ENCODE measurements at places on chromosomes 2 and 18. TPM values are rescaled to one million over a fixed set of nuclear protein-coding genes. Genes with fewer than 3 reads are reported as not detected.

- DNase-seq = no peak
Measured at GRCh38 chr2:240905176-240905781, 857 bp upstream of the CROCC2 start.

GRCh38 chr2:218145124-218145523, 19.3 kb downstream of the CXCR2 start:
- DNase-seq = no peak

- no peak for DNase-seq
Measured at GRCh38 chr2:148796735-148797512, 78.1 kb upstream of the KIF5C start.

The FNDC4 gene
- total RNA-seq = 26.6 TPM

DNA sequence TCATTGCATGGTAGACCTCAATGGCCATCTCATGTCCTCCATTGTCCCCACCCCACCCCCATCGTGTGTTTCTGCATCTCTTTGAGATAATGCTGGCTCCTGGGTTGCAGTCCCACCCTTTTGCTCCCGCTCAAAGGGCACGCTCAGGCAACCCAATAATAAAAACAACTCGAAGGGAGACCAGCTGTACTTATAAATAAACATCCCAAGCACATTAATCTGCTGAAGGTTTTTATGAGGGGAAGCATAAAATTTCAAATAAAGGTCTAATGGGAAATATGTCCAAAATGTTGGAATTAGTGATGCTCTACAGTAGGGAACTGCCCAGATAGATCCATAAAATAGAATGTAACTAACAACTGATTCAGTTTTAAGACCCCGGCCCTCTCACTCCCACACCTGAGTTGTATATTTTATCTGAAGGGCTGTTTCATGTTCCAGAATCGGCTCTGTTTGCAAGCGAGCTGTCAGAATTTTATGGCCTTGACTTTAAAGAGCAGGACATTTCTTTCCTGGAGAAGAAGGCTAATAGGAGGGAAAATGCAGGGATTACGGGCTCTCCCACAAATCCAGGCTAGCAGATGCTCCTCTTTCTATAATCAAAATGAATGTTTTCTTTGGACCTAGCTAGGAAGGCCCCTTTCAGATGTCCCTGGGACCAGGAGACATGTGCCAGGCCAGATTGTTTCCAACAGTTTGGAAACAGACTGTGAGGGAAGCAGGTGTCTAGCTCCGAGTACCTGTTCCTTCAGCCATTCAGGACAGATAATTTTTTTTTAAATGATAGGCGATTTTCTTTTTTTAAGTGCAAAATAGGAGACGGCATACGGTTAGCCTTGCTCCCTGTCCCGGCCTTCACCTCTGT, 103.7 kb downstream of the APOB start:
- DNase-seq = no peak

- no peak for DNase-seq
Measured at GRCh38 chr2:37707393-37707792, 36.0 kb upstream of the CDC42EP3 start.

DNA sequence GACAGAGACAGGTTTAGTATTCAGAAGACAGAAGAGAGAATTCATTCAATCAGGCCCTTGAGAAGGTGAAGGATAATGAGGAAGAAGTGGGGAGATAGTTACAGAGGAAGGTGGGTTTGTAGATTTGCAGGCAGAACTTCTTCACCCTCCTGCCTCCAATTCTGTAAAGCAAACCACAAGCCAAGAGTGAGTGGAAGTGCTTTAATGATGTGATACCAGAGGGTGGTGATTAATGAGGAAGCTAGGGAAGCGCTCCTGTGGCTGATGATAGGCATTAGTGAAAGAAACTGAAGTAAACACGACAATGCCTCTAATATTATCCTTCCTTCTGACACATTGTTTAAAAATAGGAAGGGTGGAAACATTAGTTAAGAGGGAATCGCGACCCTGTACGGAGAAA, 78.2 kb downstream of the CAPN13 start:
- DNase-seq = no peak

- no peak for DNase-seq
Measured at GRCh38 chr18:67692811-67693210, 176.3 kb upstream of the DSEL start.

- DNase-seq = no peak
Measured at GRCh38 chr2:152028182-152028862, 70.5 kb downstream of the CACNB4 start.

The LAMA1 gene
- 10.1 TPM for total RNA-seq

GRCh38 chr2:48728295-48728694, 27.2 kb downstream of the LHCGR start:
- no peak for DNase-seq

The IL36G gene
- total RNA-seq = not detected

DNA sequence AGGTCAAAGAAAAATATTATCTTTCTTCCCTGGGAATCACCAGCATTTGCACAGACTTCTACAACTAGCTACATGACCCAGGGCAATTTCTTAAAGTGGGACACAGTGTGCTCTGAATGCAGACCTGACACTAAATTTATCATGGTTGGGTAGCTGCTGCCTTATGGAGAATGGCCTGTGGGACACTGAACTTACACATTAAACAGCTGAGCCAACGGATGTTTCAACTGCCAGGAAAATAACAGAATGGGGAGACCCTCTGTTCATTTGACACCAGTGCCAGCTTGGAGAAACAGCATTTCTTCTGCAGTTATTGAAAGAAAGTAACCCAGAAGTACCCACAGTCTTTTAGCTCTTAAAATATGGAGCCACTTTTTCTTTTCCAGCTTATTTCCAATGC, 54.1 kb downstream of the SLC8A1 start:
- DNase-seq = no peak

GRCh38 chr18:72846736-72847533, 20.9 kb downstream of the NETO1 start:
- no peak for DNase-seq

GRCh38 chr2:10355471-10356438, 53.1 kb downstream of the HPCAL1 start:
- DNase-seq = no peak

The ABCB11 gene
- total RNA-seq = not detected

DNA sequence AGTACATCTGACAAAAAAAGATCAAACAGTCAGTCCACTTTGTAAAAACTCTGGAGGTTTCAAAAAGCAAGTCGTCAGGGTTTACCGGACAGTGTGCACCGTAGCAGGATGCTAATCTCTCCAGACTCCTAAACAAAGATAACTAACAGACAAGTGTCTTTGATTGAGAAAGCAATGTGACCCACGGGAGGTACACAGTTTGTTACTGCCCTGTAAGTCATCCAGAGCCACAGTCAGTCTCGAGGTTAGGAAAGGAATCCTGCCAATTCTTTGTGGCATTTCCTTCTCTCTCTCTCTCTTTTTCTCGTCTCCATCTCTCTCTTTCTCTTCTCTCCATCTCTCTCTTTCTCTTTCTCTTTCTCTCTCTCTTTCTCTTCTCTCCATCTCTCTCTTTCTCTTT, 42.8 kb downstream of the LRRTM4 start:
- DNase-seq = no peak

- DNase-seq = peak; percentile 29
Measured at GRCh38 chr2:182715121-182715891, 751 bp upstream of the DNAJC10 start.

- no peak for DNase-seq
Measured at GRCh38 chr2:132941296-132942020, 271.5 kb upstream of the LYPD1 start.

DNA sequence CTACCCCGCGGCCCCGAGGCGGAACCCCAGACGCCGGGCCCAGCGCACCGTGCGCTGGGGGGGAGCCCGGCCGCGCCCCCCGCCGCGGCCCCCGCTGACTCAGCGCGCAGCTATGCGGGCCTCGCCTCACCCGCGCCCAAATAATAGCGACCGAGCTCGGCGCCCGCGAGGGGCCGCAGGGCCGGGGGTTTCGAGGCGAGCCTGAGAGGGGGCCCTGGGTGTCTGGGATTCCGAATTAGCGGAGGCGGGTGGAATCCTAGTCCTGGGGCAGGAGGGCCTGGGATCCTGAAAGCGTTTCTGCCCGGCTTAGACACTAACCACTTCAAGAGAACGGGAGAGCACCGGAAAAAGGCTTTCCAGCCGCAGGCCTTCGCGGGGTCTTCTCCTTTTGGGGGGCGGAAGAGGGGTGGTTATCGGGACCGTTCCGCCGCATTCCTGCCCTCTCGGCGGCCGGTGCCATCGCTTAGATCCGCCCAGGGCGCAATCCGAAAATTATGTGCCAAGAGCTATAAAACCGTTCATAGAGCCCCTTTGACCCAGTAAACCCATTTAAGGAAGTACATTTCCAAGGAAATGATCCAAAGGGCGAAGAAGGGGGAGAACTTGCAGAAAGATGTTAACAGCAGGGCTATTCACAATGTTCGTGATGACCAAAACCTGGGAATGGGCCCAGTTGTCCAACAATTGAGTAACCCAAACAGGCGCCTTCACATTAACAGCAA, 681 bp upstream of the ROCK2 start:
- DNase-seq = no peak

The CDK5R2 gene
- total RNA-seq = not detected
